ENCODE measurements at places on chromosomes 11 and 22.

GRCh38 chr11:57792060-57792541, 30.5 kb downstream of the CTNND1 start:
- DNase-seq = no peak

DNA sequence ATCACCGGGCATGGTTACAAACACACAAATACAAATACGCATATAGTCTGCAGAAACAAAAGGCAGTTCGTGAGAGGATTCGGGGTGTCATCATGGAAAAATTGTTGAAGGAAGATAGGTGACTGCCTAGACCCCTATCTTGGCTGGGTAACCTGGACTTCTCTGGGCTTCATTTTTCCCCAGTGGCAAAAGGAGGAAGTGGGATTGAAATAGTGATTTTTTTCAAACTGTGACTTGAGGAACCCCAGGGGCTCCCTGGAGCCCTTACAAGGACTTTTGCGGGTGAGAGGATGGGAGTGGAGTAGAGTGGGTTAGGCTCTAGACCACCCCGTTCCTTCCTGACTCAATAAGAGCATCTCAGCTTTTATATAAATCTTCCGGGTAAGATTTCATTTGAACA, 1.0 kb upstream of the ELF5 start:
- no peak for DNase-seq

GRCh38 chr11:132028380-132029240, 658.2 kb downstream of the NTM start:
- DNase-seq = peak; percentile 36

DNA sequence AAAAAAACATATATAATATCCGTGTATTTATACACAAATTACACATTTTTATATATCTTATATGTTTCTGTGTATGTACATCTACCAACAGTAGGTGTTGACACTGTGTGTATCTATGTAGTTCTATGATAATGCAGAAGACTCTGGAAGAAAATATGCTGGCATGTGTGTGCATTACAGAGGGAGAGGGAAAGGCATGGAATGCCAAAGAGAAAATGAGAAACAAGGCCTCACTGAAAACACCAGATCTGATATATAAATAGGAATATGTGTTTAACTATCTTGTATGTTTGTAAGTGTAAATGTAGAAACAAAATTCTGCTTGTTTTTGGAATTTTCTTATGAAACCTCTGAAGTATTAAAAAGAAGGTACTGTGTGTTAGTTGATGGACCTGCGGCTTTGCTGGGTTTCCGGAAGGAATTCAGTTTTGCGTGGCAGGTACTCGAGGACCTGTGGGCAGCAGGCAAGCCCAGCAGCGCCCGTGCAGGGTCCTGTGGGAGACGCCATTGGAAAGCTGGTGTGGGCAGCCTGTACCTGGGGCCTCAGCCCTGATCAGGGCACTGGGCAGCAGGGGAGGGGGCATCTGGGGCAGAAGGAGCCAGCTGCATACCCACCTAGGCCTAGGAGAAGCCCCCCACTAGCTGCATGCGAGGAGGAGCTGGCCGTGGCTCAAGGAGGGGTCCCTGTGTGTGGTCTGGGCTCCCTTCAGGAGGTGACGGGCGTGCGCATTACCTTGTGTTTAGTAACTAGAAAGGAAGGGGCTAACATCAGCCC, 7.6 kb upstream of the TRMU start:
- no peak for DNase-seq

- DNase-seq = no peak
Measured at GRCh38 chr11:2091112-2091746, 48.0 kb downstream of the IGF2 start.

DNA sequence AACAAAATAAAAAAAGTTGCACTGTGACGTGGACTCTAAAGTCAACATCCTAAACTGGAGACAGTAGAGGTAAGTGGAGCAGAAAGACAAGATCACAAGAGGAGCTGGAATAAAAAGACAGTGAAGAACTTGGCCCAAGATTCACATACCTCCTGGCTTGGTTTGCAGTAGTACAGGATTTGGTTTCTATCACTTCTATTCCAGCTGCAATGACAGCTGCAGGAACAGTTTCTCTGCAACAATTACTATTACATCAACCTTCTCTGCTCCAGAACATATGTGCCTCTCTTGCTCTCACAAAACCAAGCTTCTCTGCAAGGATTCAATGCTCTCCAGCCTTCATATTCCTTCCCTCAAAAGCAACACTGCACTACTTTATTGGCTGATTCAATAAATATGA, 7.8 kb upstream of the KDM2A start:
- no peak for DNase-seq

DNA sequence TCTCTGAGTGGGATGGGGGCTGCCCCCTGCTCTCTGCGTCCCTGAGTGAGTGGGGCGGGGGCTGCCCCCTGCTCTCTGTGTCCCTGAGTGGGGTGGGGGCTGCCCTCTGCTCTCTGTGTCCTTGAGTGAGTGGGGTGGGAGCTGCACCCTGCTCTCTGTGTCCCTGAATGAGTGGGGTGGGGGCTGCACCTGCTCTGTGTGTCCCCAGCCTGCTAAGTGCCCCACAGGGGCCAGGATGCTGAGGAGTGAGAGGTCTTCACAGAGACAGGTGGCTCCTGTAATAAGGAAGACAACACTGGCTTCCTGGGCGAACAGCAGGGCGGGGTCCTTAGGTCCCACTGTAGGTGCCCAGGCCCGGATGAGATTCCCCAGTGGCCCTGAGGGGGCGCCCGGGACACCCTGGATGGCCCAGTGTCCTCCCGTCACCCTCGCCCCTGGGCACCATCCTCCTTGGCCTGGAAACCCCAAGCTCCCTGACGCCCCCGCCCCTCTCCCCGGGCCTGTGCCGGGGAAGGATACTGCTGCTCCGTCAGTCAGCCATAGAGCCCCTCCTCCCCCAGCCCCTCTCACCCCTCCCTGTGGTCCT, 3.8 kb upstream of the CCDC188 start:
- DNase-seq = no peak

DNA sequence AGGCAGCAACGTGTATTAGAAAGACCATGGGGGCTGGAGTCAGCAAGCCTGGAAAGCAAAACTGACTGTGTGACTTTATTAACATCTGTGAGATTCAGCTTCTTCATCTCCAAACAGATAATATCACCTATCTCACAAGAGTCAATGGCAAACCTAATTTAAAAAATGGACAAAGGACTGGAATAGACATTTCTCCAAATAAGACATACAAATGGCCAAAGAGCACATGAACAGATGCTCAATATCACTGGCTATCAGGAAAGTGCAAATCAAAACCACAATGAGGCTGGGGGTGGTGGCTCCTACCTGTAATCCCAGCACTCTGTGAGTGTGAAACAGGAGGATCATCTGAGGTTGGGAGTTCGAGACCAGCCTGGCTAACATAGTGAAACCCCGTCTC, 69.6 kb downstream of the CLPB start:
- DNase-seq = no peak

- DNase-seq = no peak
Measured at GRCh38 chr11:93526346-93526633, 16.9 kb downstream of the SMCO4 start.

DNA sequence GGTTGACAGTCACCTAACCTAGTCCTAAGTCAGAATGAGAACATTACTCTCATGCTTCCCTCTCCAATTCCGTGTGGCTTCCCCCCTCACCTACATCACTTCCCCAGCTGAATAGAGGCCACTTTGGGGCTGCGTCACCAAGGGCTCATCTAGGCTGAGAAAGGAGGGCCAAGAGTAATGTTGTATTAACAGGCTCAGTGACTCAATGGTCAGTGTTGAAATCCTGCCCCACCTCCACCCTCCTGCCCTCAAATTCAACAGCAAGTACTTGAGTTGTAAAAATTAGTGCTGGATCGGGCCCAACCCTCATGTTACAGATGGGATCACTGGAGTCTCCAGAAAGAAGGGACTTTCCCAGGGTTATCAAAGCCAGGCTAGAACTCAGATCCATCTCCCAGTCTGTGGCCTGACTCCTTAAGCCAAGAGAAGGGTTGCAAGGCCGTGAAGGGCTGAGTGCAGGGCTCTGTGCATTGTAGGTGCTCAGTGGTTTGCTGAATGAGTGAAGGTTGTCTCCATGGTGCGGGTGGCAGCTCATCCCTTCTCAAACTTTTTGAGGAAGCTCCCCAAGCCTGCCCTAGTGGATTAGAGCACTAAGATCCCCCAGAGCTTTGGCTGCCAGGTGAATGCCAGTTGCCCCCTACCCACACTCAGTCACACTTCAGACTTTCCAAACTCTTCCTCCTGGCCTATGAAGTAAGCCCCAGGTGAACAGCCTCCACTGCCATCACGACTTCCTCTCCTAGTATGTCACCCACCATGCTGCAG, 3.2 kb downstream of the DGAT2 start:
- peak; percentile 16 for DNase-seq

DNA sequence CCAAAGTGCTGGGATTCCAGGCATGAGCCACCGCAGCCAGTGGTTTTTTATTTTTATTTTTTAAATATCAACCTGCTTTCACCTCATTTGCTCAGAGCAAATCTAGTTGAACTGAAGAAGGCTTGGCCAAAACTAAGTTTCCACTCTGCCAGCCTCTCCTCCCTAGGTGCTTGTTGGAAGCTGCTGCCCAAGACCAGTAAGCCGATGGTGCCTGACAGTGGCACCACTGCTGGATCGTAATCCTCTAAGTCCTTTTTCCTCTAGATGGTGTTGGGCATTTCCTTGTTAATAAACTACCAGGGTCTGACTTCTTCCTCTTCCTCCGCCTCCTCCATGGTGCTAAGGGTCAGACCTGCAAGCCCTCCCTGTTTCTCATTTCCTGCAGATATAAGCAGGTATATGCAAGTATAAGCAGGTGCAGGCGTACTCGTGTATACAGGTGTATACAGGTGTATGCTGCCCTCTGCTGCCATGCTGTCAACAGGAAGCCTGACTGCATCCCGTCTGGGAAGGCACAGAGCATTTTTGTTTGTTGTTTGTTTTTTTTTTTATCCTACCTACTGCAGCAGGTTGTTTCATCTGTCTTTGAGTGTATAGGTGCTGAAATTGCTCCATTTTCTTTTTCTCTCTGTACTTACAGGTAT, 1.6 kb downstream of the NADSYN1 start:
- DNase-seq = no peak

DNA sequence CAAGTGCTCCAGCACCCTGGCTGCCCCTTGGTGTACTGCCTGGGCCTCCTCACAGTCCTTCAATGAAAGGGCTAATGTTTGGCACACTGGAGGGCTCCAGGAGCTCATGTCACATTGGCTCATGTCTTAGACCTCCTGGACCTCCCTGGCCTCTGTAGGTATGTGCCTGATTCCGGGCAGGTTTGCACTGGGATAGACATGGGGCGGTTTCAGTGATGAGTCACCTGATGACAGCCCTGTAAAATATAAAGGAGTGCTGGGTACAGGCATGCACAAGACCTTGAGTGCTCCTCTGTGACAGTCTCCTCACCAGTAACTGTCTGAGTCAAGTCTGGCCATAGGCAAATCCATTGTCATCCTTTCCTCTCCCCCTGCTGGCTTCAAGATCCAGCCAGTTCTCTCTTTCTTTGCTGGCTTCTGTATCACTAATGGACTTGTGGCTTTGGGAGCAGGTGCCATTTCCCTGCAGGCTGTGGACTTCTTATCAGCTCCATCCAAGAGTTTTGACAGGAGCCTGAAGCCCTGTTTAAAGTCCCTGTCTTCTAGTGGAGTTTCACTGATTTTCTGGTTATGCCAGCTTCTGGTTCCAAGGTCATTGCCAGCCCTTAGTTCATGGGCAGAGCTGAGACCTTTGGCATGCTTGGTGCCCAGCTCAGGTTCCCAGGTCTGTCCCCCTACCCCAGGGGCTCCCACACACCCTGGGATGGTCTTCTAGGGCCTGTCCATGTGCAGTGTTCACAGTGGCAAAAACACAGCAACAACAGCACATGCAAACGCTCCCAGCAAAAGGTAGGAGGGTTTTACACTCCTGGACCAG, 22.7 kb upstream of the P2RY2 start:
- DNase-seq = no peak

DNA sequence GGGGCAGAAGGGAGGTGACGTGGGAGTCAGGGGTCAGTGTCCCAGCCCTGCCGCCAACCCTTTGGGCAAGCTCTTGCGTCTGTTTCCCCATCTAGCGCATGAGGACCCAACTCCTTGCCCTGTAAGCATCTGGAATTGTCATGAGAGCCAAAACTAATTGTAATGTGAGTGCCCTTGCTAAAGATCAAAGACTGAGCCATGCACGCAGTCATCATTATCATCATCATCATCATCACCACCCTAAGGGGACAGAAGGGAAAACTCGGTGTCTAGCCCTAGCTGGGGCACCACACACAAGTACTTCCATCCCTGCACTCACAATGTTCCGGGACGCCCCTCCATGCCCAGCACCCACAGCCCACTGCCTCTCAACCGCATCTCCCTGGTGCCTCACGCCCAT, 2.5 kb downstream of the LIF start:
- no peak for DNase-seq

GRCh38 chr11:112012874-112013273, 12.3 kb upstream of the DLAT start:
- DNase-seq = no peak

DNA sequence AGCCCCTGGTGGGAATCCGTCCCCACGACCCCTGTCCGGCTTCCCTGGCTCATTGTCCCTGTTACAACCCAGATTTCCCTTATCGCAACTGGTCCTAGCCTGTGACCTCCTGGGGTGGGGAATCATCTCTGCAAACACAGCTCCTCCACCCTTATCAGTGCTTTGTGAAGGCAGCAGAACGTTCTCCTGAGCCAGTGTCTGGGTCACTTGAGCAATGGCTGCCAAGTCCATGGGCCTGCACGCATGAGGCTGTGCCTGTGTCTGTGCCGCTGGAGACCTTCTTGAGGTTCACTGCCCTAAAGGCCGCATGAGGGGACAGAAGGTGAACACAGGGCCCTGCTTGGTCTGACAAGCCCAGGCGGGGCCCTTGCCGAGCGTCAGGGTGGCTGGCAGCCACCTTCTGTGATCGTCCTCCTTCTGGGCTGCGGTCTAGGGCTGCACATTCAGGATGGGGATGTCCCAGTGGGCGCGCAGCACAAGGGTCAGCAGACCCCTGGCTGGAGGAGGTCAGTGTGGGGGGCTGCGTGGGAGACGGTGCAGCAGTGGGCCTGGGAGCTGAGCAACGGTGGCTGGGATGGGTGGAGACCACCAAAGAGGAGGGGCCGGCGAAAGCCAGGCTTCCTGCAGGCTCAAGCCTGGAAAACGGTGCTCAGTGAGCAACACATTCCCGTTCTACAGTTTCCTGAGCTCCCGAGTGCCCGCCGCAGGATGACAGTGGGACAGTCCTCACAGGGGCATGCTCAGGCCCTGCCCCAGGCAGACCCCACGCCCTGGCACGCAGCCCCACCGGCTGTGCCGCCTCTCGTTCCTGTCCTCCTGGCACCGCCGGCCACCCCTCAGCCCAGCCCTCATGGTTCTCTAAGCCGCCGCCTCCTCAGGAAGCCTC, 74.1 kb downstream of the CDKN1C start:
- no peak for DNase-seq

DNA sequence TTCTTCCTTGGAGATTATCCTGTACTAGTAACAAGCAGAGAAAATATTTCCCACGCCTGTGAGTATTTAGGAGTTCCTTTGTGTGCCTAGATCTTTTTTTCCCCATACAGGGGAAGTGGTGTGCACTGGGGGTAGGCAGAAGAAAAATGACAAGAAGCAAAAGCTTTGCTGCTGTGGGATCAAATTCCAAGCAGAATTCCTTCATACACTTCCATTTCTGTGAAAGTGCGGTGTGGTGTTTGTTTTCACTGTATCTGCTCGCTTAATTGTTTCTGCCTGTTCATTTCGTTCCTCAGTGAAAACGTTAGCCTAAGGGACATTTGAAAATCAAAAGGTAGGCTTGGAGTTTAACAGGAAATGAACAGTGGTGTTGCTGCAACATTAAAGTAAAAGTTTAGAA, 47.9 kb downstream of the BLID start:
- DNase-seq = peak; percentile 66

Data from fibroblast of skin of left quadriceps (primary cell).